ENCODE measurements at places on chromosomes 13 and 19.

DNA sequence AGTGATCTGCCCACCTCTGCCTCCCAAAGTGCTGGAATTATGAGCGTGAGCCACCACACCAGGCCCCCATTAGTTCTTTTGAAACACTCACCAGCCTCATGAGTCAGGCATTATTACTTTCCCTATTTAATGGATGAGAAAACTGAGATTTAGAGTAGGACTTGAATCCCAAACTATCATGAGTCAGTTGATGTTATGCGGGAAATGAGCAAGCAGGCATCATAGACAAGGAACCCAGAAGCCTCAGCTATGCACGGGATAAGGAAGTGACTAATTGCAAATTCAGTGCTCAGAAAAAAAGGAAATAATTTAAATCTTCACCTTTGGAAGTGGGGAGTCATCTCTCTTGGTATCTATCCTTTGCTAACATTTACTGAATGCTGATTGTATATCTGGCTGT lies 217.5 kb downstream of the ABCC4 start:
- no peak for DNase-seq

DNA sequence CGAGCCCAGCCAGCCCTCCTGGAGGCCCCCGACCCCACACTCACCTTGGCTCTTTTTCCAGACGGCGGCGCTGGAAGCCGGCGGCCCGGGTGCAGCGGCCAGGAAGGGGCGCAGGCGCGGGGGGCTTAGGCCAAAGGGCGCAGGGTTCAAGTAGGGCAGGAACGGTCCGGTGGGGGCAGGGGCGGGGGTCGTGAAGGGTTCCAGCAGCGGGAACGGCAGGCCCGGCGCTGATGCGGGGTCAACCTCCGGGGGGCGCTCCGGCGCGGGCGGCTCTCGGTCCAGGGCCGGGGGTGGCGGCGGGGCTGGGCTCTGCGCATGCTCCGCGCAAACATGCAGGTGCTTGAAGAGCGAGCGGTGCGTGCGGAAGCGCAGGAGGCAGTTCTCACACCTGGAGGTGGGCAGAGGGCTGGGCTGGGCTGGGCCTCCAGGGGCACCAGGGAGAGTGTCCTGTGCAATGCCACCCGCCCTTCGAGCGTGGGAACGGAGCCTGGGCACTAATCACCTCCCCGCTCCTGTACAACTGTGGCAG lies 2.3 kb downstream of the ZNF414 start:
- DNase-seq = no peak

- DNase-seq = no peak
Observed at GRCh38 chr13:114038211-114038613, 64.3 kb upstream of the C13orf46 start.

DNA sequence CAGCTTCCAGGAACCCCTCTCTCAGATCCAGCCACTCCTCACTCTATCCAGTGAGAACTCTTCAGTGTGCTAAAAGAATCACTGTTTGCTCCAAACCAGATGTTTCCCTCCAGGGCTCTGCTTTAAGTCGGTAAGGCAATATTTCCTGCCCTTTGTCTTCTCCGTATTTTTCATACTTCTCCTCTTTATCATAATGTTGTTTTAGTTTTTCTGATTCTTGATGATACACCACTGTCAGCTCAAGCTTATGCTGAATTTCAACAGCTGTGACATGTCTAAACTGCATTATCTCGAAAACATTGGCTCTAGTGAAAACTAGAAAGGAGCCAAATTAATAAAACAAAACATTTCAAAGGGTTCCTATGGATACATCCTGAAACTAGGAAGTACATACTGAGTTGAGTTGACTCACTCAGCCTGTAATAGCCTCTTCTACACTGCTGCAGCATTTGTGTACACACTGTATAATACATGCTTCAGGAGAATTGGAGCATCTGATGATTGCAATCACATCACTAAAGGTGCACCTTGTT lies 39.8 kb downstream of the GPR180 start:
- no peak for DNase-seq

DNA sequence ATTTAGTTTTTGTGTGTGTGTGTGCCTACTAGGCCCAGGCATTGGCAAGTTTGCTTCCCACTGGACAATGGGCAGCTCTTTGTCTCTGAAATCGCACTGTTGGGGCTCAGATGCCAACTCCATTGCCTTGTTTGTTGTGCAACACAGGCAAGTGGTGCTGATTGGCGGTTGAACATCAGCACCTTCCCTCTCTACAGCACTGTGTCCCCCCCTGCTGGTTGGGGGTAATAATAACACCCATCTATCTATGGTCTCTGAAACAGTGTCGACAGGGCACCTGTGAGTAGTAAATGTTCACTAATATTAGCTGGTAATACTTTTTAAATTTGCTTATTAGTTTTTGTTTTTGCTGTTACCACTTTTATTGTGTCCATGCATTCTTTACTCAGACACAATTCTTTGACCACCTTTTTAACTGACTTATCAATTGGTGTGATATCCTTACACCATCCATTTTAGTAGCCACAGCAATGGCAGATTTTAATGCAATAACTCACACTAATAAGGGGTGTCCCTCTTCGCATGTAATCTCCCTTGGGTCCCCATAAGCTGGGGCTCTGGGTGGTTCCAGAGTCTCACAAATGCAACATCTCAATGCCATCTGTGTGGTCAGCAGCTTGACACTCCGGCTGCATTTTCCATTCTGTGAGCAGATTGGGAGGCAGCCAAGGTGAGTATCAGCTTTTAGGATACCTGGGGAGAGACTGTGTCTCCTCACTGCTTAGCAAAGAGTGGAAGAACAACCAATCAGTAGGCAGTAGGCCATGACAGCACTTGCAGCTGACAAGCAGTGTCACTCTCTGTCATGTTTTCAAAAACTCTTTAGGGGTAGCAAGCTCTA lies 47.7 kb upstream of the UQCRFS1 start:
- peak; percentile 65 for DNase-seq

- DNase-seq = no peak
Observed at GRCh38 chr19:33333151-33333550, 30.8 kb upstream of the CEBPA start.

GRCh38 chr19:31303262-31303815 lies 45.9 kb downstream of the TSHZ3 start:
- DNase-seq = no peak

GRCh38 chr19:44890366-44891015 lies 563 bp upstream of the TOMM40 start:
- DNase-seq = peak; percentile 100

DNA sequence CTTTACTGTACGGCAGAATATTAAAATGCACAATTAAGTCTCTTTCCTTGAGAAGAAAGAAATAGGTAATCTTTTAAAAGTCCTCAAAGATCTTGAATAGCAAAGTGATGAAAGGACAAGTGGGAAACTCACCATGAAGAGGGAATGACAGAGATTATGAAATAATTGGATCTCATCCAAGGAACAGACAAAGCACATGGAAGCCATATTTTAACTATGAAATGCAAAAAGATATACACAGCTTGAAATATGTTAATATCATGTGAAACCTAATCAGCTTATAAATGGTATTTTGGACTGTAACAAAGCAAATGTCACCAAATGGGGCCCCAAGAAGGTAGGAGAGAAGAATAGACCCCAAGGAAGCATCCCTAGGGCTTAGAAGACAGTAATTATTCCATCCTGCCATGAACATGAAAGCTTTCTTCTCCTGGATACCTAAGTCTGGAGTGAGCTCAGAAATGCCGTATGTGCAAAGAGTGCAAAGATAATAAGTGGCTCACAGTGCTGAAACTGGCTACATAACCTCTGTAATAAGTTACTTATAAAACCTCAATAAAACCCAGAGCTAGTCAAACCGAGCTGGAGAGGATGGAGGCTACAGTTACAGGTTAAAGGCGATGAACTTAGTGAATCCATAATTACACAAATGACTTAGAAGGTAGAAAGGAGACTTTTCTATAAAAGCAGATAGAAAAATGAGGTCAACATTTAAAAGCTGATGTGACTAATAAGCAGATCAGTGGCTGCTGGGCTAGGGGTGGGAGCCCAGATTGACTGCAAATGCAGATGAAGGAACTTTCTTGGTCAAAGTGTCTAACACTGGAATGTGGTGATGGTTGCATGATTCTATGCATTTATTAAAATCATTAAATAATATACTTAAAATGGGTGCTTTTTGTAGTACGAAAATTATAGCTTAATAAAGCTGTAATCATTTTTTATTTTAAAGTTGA lies 34.4 kb downstream of the DCLK1 start:
- DNase-seq = no peak

DNA sequence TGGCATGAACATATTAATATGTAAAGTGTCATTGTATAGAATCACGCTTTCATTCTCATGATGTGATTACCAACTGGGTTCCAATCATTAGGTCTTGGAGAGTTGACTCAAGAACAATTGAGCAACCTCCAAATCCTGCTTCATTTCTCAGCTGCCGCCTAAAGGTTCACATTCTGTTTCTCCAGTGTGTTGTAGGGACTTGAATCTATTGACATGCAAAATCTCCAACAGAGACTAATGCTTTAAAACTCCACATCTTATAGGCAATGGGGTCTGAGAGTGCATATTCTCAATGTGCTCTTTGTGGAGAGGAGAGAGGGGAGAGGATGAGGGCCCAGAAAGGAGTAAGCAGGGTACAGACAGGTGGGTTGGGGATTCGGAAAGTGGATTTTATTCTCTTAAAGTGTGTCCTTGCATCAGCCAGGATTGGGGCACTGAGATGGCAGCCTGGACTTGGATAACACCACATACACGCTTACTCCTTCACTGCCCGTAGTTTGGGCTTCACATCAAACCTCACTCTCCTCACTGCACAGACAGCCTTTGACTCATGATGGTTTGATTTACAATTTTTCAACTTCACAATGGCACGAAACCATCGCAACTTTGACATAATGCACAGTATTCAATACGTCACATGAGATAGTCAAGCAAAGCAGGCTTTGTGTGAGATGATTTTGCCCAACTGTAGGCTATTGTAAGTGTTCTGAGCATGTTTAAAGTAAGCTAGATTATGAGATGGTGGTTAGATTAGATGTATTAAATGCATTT lies 241.3 kb upstream of the IRS2 start:
- no peak for DNase-seq

DNA sequence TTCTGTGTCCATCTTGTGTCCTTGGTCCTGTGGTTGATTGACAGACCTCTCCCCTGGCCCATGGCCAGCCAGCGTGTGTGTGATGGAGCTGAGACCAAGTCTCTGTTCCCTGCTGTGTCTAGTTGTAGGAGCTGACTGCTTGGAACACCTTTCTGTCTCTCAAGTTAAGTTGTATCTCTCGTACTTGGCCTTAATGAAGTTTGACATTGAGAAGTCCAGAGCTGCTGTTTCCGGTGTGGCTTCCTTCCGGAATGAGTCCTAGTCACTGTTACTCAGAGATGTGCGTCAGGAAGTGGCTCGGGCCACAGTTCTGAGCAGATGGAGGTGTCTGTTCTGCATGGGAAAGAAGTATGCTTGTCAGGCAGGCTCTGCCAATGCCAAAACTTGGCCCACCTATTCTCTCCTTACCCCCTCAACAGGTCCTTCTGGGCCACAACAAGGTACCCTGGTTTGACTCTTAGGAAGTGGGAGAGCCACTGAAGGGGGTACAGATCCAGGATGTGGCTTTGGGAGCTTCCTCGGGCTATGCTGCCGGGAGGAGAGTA lies 54.3 kb downstream of the GATAD2A start:
- peak; percentile 77 for DNase-seq

GRCh38 chr13:73273745-73274144 lies 214.9 kb downstream of the KLF5 start:
- no peak for DNase-seq

DNA sequence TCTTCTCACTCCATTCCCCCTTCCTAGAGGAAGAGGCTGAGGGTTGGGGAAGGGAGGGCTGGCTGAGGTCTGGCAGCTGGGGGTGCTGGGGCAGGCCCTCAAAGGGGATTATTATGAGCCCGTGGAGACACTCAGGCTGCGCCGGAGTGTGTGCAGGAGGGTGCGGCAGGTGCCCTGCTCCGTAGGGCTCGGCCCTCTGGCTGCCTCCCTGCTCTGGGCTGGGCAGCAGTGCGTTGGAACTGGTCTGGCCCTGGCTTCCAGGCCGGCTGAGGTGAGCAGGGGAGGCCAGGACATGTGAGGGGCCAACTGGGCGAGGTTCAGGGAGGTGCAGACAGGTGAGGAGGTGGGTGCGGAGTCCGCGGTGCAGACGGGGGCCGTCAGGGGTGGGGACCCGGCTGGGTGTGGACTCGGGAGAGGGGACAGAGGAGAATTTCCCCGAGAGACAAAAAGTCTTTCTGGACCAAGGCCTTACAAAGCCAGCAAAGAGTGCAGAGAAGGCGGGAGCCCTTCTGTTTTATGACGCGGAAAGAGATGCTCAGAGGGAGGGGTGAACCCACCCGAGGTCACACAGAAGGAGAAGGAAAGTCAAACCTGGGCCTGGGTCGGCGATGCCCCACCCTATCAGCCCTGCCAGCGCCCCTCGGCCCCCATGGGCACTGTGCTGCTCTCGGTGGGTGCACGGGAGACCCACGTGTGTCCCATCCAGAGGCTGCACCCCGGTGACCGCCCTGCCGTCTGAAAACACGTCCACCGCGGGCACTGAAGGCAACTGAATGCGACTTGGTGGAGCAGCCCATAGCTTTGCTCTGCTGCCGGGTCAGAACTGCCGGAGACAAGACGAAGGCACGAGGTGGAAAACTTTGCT lies 31.0 kb downstream of the PIP5K1C start:
- no peak for DNase-seq

- DNase-seq = no peak
Observed at GRCh38 chr13:110758195-110758805, 44.8 kb downstream of the ING1 start.

DNA sequence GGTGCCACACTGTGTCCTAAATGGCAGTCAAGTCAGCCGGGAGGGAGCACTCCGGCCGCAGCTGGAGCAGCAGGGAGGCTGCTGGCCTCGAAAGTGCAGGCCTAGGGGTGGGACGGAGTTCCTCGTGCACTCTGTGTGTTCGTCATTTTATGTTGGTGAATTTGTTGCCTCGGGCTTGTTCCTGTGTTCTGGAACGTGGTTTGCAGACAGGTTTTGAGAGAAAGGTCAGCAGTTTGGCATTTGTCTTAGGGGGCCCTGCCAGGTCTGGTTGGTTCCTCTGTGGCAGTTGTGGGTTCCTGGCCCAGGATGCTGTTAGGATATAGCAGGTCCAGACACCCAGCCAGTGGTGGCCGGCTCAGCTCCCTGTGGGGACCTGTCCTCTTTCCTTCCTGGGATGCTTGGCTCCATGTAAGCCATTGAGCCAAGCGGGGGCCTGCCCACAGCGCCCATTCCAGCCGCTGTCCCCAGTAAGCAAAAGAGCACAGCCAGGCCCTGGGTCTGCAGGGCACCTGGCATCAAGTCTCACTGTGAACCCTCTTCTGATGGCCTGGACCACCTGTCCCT lies 30.0 kb downstream of the MPHOSPH8 start:
- no peak for DNase-seq

DNA sequence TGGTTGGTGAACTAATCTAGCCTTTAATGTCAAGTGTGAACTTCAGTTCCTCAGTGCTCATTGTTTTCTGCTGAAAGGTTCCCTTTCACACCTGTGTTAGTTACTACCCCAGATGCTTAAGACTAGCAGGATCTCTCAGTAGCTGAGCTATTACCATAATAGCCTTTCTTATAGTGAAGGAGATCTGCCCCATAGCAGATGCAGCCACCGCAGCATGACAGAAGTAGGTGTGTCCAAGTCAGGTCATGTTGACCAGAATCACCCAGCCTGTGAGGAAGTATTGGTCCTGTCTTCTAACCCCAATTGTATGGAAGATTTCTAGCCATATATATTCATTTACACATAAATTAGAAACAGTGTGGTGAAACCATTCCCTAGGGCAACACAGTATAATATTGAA lies 37.3 kb downstream of the ZAR1L start:
- no peak for DNase-seq

GRCh38 chr19:43466793-43467192 lies 1.4 kb upstream of the LYPD3 start:
- DNase-seq = no peak

- no peak for DNase-seq
Observed at GRCh38 chr13:90534617-90535370, 812.7 kb upstream of the MIR17HG start.

GRCh38 chr19:11570039-11570462 lies 7.4 kb downstream of the ACP5 start:
- no peak for DNase-seq

All from stimulated activated CD8-positive, alpha-beta memory T cell treated with anti-CD3 and anti-CD28 coated beads, Interleukin-4, amount 100 ng/mL, for 48 hours (primary cell).